ENCODE measurements at places on chromosomes 7 and 10. TPM values are rescaled to one million over a fixed set of nuclear protein-coding genes. Genes with fewer than 3 reads are reported as not detected.

Gene POR
- 117 TPM for total RNA-seq

Gene ZNF117
- 3.4 TPM for total RNA-seq

Gene CCZ1
- 22.9 TPM for total RNA-seq

Gene FUOM
- total RNA-seq, result 15.5 TPM

Gene SP4
- total RNA-seq, result 4.0 TPM

Gene CDK13
- 58.1 TPM for total RNA-seq

Measured in smooth muscle cell of bladder (primary cell).